Heart left ventricle (tissue), 16 donors: ENCODE measurements at places on chromosomes 12 and 14. TPM values are rescaled to one million over a fixed set of nuclear protein-coding genes. Genes with fewer than 3 reads are reported as not detected.
A peak's percentile ranks its signal among the peaks of the same experiment; 100 is the strongest.

The TAS2R42 gene
- not detected for total RNA-seq

The OVCH1 gene
- not detected for total RNA-seq

The COX8C gene
- total RNA-seq: 1.2 TPM

The AKAP6 gene
- total RNA-seq: 289 TPM

The DEPDC4 gene
- total RNA-seq: 0.58 TPM

The HHIPL1 gene
- 1.1 TPM for total RNA-seq

The NFKBIA gene
- 48.1 TPM for total RNA-seq

GRCh38 chr12:54032627-54033100 lies at the start of gene HOXC5:
TSS of gene HOXC5 (plus strand) at chr12:54033050. CDS start at chr12:54033123, 73 bp downstream.
- DNase-seq: no peak

GRCh38 chr12:15011162-15011561 lies 38.3 kb downstream of the PDE6H start:
- no peak for DNase-seq

DNA sequence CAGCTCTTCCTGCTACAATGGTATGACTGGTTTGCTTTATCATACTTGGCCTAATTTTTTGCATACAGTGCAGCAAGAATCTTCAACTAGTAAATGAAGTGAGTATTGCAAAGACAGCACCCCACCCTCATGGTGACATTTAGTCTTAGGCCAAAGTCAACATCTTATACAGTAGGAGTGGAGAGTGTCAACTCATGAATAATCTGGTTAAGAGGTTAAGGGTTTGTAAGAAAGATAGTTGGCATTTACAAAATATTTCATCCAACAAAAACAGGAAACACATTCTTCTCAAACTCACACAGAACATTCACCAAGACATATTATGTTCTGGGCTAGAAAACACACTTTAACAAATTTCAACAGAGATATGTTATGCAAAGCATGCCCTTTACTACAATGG lies 2.2 kb upstream of the OAS1 start:
- DNase-seq: no peak

DNA sequence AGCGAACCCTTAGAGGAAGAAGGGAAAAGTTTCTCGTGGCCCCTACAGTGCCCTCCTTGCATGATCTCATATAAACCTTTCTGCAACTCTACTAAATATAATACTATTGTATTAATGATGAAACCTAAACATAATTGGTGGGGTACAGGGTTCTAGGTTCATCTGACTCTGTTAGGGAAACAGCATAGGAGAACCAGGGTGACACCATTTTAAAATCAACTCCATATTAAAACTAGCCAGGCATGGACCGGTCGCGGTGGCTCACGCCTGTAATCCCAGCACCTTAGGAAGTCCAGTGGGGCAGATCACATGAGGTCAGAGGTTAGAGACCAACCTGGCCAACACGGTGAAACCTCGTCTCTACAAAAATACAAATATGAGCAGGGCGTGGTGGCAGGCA lies 15.0 kb upstream of the RND1 start:
- DNase-seq: no peak

GRCh38 chr12:92278378-92278828 lies 132.8 kb upstream of the BTG1 start:
- DNase-seq: no peak

DNA sequence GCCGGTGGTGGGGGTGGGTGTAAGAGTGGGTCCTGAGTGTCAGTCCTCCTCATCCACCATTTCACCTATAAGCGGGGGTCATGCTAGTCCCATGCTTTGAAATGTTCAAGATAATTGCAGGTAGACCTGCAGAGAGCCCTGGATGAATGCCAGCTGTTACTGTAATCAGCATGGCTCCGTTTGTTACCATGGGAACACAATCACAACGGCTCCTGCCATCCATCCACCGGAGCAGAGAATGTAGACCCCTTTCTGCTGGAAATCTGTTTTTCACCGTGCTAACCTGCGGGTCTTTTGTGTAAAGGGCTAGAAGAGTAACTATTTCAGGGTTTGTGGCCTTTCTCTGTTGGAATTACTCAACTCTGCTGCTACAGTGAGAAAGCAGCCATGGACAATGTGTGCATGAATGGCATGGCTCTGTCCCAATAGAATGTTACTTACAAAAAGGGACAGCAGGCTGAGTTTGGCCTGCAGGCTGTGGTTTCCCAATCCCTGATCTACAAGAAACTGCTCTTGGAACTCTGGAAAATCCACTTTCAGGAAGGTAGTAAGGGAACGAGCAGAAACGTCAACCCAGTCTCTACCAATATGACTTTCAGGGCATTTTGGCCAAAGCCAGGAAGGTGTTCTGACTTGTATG lies 36.1 kb downstream of the KCTD10 start:
- no peak for DNase-seq

- peak; percentile 77 for DNase-seq
These were observed 58.7 kb downstream of the ST8SIA1 start for GRCh38 chr12:22275843-22276242.

GRCh38 chr12:56300644-56301464 lies 724 bp upstream of the CS start:
- DNase-seq: no peak

GRCh38 chr12:33562401-33562800 lies 122.8 kb upstream of the SYT10 start:
- no peak for DNase-seq

GRCh38 chr14:65304963-65305362 lies 107.6 kb upstream of the FUT8 start:
- DNase-seq: no peak
